Tibial nerve (tissue), 4 donors: ENCODE measurements at places on chromosomes 1 and 21. TPM values are rescaled to one million over a fixed set of nuclear protein-coding genes. Genes with fewer than 3 reads are reported as not detected.

GRCh38 chr1:65630855-65631254 is 161.8 kb upstream of the PDE4B start:
- H3K36me3 ChIP-seq: no peaks in the 10 kb centered on the region
- H3K27ac ChIP-seq: no peak overlapping the region
- no peaks in the 10 kb centered on the region for H3K27me3 ChIP-seq
- no peak overlapping the region for H3K4me3 ChIP-seq
- no peaks in the 10 kb centered on the region for H3K4me1 ChIP-seq

DNA sequence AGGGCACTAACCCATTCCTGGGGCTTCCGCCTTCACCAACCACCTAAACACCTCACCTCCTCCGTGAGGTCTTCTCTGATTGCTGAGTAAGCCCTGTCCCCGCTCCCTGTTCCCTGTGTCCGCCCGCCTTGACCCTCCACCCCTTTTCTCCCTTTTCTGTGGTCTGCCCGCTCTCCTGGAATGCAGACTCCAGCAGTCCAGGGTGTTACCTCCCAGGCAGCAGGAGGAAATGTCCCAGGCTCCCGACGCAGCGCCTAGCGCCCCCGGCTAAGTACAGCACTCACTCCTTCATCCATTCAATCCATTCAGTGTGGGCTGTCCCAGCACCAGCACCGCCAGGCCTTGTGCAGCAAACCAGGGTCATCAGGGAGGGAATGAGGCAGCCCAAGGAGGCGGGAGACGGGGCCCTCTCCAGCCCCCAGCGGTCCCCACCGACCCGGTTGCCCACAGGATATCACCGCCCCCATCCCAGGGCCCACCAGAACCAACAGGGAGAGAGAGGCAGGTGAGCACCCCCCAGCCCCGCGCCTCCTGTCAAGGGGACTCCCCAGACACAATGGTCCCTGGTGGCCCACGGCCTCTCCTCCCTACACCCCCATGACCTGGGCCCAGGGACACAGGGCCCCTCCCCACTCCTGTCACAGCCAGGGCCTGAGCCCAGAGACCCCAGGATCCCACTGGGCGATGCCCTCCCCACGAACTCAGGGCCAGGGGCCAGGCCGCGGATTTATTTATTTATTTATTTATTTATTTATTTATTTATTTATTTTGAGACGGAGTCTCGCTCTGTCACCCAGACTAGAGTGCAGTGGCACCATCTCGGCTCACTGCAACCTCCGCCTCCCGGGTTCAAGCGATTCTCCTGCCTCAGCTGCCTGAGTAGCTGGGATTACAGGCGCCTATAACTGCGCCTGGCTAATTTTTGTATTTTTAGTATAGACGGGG is 10.2 kb downstream of the TNFRSF14 start:
- peaks cover 19% of the 10 kb centered on the region for H3K27me3 ChIP-seq
- H3K4me1 ChIP-seq: no peaks in the 10 kb centered on the region
- H3K36me3 ChIP-seq: no peaks in the 10 kb centered on the region
- H3K27ac ChIP-seq: no peak overlapping the region
- no peak overlapping the region for H3K4me3 ChIP-seq

DNA sequence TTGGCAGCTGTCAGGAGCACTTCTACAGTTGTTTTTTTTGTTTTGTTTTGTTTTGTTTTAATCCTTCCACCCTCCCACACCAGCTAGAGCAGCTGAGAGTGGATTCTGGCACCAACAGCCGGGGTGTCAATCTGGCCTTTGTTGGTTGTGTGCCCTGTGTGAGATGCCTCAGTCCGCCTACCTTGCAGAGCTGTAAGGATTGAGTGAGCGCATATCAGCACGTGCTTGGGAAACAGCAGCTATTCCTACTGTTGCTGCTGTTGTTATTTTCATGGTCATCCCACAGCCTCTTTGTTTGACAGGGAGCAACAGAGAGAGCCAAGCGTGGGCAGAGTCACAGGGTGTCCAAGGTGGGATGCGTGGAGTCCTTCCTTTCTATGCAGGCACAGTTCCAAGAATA is 50.4 kb downstream of the PGBD5 start:
- H3K36me3 ChIP-seq: no peaks in the 10 kb centered on the region
- no peaks in the 10 kb centered on the region for H3K27me3 ChIP-seq
- no peak overlapping the region for H3K27ac ChIP-seq
- no peak overlapping the region for H3K4me3 ChIP-seq
- no peak for DNase-seq

DNA sequence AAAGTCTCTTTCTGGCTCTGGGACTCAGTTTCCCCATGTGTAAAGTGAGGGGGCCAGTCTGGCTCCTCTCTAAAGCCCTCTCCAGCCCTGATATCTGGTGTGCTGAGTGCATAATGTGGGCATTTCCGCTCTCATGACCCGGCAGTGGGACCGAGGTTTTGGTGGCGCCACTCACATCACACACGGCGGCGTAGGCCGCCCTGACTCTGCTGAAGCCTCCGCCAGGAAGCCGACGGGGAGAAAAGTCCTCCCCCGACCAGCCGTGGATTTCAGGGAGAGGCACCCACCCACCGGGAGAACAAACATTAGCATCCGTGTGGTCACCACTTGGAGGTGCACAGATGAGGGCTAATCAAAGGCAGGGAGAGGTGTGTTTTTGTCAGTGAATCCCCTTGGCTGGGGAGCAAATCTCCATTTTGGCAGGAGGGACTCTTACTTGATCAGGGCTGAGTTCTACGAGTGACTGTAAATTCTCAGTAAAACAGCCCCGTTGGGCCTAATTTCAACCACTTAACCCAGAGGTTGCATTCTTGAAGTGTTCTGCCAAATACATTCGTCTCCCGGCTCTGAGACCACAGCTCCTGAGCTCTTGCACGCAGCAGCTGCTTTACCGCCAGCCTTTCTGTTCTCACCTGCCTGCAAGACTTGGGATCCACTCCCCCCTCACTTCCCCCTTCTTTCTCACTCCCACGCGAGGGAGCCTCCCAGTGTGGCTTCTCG is 118.2 kb downstream of the FOXD2 start:
- peaks cover 49% of the 10 kb centered on the region for H3K4me1 ChIP-seq
- H3K36me3 ChIP-seq: no peaks in the 10 kb centered on the region
- no peaks in the 10 kb centered on the region for H3K27me3 ChIP-seq

GRCh38 chr1:167401260-167401873 is 117.0 kb downstream of the CD247 start:
- H3K36me3 ChIP-seq: no peaks in the 10 kb centered on the region
- no peaks in the 10 kb centered on the region for H3K4me1 ChIP-seq
- H3K27ac ChIP-seq: no peak overlapping the region

DNA sequence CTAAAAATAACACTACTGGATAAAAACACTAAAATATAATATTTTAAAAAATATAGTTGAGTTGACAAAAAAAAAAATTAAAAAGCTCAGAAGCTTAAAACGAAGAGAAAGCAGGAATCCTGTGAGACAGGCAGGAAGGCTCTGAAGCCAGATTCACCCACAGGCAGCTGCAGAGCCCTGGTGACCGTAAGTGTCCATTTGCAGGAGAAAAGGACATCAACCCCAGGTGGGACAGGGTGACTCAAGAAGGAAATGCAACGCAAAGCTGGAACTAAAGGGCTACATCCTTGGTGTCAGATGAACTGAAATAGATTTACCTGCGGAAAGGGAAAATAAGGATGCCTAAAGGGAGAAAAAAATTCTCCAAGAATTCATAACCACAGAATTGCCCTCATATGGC is 46.8 kb downstream of the USP24 start:
- no peak for DNase-seq
- peaks cover 19% of the 10 kb centered on the region for H3K4me1 ChIP-seq
- H3K27ac ChIP-seq: no peak overlapping the region
- no peaks in the 10 kb centered on the region for H3K27me3 ChIP-seq
- H3K4me3 ChIP-seq: no peak overlapping the region

TNFRSF9 gene
- 0.21 TPM for total RNA-seq

DEPDC1 gene
- not detected for total RNA-seq

SLAMF1 gene
- total RNA-seq: not detected

C1orf116 gene
- total RNA-seq: not detected
